ENCODE measurements at places on chromosomes 7 and 10.

DNA sequence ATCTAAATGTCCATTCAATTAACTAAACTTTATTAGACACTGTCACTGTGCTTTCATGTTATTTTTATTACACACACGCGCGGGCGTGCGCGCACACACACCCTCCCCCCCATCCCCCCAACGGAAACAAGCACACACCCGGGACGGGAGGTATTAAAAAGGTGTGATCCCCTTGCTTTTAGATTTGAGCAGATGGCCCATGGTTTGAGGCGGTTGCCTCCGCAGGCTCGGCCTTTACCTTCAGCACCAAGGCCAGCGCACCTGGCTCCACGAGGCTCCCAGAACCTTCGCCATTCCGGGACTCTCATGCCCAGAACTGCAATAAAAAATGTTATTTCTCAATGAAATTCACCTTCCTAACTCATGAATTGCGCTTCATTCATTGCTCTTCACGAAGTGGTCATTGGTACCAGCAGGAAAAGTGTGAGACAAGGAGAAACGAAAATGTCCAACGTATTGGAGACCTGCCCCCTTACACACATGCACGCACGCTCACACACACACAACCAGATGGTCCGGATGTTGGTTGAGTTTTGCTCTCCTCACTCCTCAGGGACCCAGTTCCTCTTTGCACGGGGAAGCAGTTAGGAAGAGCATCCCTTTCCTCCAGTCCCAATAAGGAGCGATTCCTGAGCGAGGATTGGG is 20.8 kb upstream of the PTF1A start:
- DNase-seq = peak; percentile 37

DNA sequence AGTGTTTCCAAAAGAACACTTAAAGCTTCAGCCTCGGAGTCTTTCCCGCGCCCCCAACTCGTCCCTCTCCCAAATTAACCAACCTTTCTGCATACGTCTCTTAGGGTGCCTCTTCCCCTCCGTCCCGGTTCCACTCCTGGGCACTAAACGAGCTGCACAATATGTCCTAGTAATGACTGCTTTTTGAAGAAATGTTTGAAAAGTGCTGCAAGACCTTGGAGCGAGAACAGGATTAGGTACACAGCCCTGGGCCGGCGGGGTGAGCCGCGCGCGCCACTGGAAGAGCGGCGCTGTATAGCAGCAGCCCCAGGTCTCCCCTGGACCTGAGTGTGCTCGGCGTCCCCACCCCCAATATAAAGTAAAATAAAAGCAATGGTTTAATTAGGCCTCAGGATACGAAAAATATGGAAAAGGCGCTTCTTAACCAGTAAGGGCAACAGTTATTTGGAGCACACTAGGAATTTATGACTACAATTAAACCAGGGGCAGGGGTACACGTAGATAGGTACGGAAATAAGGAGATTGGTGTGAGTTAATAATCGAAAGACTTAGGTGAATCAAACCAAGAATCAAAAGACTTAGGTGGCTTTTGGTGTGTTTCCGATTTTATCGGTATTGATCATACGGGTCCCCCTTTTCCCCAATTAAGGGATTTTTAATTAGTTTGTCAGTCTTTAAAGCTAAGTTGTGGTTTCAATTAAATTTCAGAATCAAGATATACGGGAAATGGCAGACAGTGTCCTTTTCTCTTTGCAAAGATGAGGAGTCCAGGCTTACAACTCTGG is 1.9 kb downstream of the TET1 start:
- DNase-seq = peak; percentile 49

DNA sequence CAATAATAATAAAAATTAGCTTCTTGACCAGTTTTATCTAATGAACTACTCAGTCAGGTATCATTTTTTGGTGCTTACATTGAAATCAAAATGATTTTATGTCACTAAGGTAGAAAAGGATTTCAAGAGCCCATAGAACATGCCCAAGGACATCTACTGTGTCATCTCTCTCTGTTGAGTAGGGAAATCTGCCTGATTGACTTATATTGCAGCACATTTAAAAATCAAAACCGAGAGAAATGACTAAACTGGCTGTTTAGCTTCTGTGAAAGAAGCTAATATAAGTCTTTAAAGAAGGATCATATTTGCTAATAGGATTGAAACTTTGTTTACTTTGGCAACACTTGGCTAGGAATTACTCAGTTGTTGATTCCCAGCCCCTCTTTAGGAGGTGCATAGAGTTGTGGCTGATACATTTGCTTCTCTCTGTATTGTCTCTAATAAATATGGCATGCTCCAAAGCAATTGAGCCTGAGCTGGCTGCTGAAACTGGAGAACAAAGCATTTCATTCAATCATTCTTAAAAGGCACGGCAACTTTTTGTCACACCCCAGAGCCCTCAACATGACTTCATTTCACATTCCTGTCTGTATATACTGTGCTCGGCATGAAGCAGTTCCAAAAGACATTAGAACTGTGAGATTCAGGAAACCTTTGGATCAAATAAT is 1096.9 kb upstream of the POT1 start:
- peak; percentile 0 for DNase-seq

- peak; percentile 49 for DNase-seq
Observed at GRCh38 chr10:3803927-3804741, 19.1 kb upstream of the KLF6 start.

Data from ELR (cell line).